ENCODE measurements at places on chromosomes 2 and 18. TPM values are rescaled to one million over a fixed set of nuclear protein-coding genes. Genes with fewer than 3 reads are reported as not detected.

GNAL gene
- total RNA-seq = not detected

UGT1A8 gene
- total RNA-seq = not detected

CD226 gene
- total RNA-seq = 0.88 TPM

RAD51AP2 gene
- not detected for total RNA-seq

GRCh38 chr2:240919161-240919781 is 13.1 kb downstream of the CROCC2 start:
- peaks cover 18% of the 10 kb centered on the region for H3K4me1 ChIP-seq
- no peak overlapping the region for H3K27ac ChIP-seq
- H3K36me3 ChIP-seq = no peaks in the 10 kb centered on the region
- no peak overlapping the region for H3K4me3 ChIP-seq

DNA sequence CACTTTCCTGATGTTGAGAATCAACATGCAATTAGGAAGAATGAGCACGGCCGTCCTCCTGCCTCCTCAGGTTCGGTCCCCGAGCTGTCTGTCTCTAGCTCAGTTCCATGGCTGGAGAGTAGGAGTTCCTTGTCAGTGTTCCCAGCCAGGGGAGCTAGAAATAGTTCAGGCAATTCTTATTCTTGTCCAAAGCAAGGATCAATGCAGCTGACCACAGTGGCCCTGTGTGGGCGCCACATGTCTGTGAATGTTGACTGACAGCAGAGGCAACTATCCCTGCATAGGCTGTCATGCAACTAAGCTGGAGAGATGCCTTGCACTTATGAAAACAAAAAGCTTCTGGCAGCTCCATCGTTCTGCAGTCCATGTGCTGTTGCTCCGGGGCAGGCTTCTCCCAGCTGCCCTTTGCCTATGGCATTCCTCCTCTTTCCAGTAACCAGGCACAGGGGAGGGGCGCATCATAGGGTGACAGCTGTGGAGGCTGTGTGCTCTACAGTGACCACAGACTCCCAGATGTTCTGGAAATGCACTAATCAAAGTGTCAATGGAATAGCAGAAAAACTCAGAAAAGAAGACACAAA is 58.7 kb downstream of the PDCL3 start:
- H3K4me1 ChIP-seq = no peaks in the 10 kb centered on the region
- no peak overlapping the region for H3K4me3 ChIP-seq
- peaks cover 48% of the 10 kb centered on the region for H3K27me3 ChIP-seq
- H3K36me3 ChIP-seq = no peaks in the 10 kb centered on the region
- no peak for DNase-seq
- no peak overlapping the region for H3K27ac ChIP-seq

GRCh38 chr2:140529706-140530105 is 1601.1 kb downstream of the LRP1B start:
- H3K27me3 ChIP-seq = no peaks in the 10 kb centered on the region
- H3K27ac ChIP-seq = no peak overlapping the region
- H3K4me3 ChIP-seq = no peak overlapping the region

DNA sequence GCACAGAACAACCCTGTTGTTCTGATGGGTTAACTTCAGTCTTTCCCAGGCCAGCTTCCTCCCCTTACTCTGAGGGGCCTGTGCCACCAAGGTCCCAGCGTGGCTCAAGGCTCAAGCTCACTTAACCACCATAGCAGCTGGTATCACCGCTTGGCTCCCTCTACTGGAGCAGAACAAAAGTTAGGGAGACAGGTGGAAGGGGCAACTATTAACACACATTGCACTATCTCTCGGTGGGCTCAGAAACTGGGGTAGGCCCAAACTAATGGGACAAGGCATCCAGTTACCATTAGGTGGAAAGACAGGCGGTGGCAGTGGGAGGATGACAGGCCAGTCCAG is 88.7 kb upstream of the ATL2 start:
- H3K27me3 ChIP-seq = peaks cover 28% of the 10 kb centered on the region
- peak; percentile 3 for DNase-seq
- no peak overlapping the region for H3K27ac ChIP-seq
- peaks cover 7% of the 10 kb centered on the region for H3K4me1 ChIP-seq
- H3K36me3 ChIP-seq = no peaks in the 10 kb centered on the region

DNA sequence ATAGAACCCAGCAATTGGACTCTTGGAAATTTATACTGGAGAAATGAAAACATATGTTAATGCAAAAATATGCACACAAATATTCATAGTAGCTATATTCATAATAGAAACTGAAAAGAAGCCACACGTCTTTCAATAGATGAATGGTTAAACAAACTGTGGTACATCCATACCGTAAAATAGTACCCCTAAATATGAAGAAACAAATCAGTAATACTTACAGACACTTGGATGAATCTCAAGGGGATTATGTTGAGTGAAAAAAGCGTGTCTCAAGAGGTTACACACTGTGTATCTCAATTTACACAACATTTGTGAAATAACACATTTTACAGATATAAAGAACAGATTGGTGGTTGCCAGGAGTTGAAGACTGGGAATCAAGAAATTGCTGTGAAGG is 61.1 kb upstream of the ARHGAP15 start:
- no peak for DNase-seq
- no peaks in the 10 kb centered on the region for H3K4me1 ChIP-seq
- no peaks in the 10 kb centered on the region for H3K36me3 ChIP-seq
- no peak overlapping the region for H3K4me3 ChIP-seq
- no peaks in the 10 kb centered on the region for H3K27me3 ChIP-seq
- no peak overlapping the region for H3K27ac ChIP-seq

GRCh38 chr2:6080932-6081753 is 389.0 kb downstream of the SOX11 start:
- H3K27ac ChIP-seq = no peak overlapping the region
- H3K36me3 ChIP-seq = peaks cover 4% of the 10 kb centered on the region
- peaks cover 2% of the 10 kb centered on the region for H3K27me3 ChIP-seq
- H3K4me3 ChIP-seq = peak overlapping the region; percentile 34
- no peak for DNase-seq

DNA sequence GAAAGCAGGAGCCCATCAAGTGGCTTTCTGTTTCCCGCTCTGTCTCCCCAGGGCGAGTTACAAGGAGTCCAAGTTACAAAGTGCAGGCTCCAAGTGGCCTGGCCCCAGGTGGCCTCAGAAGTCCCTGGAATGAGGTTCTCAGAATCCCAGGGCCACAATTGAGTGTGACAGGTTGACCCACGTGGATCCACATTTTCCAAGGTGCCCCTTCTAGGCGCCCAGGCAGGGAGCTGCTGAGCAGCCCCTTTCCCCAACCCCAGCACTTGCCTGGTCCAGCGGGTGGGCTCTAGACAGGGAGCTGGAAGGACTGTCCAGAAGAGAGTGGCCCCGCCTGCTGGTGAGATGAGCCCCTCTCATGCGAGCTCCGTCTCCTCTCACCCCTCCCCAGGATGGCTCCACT is 253.4 kb downstream of the CYP26B1 start:
- no peak for DNase-seq
- H3K4me3 ChIP-seq = no peak overlapping the region
- peaks cover 11% of the 10 kb centered on the region for H3K27me3 ChIP-seq
- peaks cover 19% of the 10 kb centered on the region for H3K36me3 ChIP-seq

GRCh38 chr2:12227941-12228608 is 481.6 kb downstream of the LPIN1 start:
- H3K27ac ChIP-seq = peak overlapping the region; percentile 72
- peaks cover 3% of the 10 kb centered on the region for H3K27me3 ChIP-seq
- peak overlapping the region; percentile 67 for H3K4me3 ChIP-seq

DNA sequence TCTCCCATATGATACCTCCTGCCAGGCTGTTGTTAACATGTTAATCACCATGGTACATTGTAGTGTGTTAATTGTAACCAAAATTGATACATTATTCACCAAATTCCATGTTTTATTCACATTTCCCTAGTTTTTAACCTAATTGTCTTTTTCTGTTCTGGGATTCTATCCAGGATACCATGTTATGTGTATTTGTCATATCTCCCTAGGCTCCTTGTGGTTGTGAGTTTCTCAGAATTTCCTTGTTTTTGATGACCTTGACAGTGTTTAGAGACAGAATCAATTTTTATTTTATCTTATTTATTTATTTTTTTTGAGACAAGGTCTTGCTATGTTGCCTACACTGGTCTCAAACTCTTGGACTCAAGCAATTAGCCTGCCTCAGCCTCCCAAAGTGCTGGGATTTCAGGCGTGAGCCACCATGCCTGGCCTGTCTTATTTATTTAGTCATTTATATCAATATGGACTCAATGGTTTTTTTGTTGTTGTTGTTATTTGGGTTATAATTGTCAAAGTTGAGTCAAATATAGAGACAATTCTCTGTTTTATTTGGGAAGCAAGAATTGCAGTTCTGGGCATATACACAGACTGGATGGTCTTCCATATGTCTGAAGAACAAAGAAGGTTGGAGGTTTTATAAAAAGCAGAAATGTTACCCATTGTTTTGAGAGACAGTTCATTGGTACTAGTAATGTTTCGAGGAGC is 42.6 kb downstream of the INPP4A start:
- H3K36me3 ChIP-seq = no peaks in the 10 kb centered on the region
- no peaks in the 10 kb centered on the region for H3K27me3 ChIP-seq
- DNase-seq = no peak
- H3K27ac ChIP-seq = no peak overlapping the region
- no peak overlapping the region for H3K4me3 ChIP-seq
- H3K4me1 ChIP-seq = peaks cover 16% of the 10 kb centered on the region

DNA sequence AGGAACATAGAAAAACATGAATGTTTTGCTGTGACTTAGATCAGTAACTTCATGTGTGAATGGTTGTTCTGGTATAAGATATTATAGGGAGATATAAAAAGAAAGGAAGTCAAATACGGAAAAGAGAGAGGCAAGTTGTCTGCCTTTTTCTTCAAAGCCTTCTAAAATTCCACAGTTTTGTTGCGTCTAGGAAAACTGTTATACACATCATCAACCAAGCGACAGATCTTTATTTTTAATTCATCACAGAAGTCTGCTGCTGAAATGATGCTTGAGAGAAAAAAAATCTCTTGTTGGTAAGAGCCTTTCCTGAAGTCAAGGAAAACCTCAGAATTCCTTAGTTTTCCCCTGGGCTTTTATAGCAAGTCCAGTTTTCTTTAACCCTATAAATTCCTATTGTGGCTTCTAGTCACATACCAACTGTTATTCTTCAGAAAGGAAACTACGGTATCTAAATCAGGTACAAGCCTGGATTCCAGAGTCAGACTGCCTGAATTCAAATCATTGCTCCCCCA is 36.3 kb upstream of the TANC1 start:
- peaks cover 47% of the 10 kb centered on the region for H3K4me1 ChIP-seq
- H3K4me3 ChIP-seq = no peak overlapping the region
- peak overlapping the region; percentile 43 for H3K27ac ChIP-seq
- no peak for DNase-seq

DNA sequence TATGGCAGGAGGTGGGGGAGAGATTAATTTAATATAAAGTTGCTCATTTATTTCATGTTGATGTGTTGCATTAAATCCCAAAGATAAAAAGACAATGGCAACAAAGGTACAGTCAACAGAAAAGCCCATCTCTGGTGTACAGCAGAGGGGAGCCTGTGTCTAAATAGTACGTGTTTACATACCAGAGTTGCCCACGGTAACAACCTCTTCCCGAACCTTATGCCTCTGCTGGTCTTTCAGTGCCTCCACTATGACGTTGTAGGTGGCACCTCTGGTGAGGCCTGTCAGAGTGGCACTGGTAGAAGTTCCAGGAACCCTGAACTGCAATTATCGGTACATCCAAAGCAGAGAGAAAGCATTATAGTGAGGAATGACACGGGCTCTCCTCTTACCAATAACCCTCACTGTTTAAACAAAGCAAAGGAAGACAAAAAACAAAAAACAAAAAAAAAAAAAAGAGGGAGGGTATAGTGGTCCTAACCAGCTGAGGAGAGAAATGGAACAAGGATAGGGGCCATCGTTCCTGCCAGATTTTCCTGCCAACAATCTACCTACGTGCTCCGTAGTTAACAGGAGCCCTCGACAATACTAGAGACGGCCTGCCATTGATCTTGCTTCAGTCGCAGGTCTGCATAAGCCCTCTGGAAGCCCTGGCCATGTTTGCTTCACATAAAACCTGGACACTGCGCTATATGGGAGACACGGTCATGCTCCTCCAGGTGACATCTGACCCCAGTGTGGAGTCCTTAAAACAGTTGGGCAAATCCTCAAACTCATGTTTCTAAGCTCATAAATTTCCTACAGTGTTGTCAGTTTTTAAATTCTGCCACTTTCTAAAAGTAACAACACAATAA is 58.5 kb downstream of the ATIC start:
- H3K4me1 ChIP-seq = peaks cover 56% of the 10 kb centered on the region
- peak overlapping the region; percentile 78 for H3K27ac ChIP-seq
- DNase-seq = no peak

DNA sequence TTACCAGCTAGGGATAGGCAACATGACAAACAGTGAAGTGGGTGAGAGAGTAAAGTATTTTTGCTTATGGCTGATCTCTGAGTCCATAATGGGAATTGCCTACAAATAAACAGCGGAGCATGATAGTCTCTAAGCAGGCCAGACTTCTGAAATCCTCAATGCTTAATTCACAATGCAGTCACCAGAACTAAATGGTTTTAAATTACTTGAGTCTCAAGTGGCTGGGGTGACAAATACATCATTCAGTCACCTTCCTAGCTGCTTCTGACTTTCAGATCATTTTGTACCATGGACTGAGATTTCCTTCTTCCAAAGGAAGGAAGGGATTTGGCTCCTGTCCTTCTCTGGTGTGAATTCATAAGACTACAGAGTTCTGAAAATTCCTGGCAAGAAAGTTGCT is 82.8 kb upstream of the RMP24 start:
- H3K27ac ChIP-seq = no peak overlapping the region
- H3K36me3 ChIP-seq = no peaks in the 10 kb centered on the region
- no peak for DNase-seq
- H3K27me3 ChIP-seq = peaks cover 2% of the 10 kb centered on the region
- 0 out of 2 replicates have a peak, but pooled peaks cover 4% of the 10 kb centered on the region for H3K4me1 ChIP-seq

- peaks cover 77% of the 10 kb centered on the region for H3K4me1 ChIP-seq
- no peaks in the 10 kb centered on the region for H3K36me3 ChIP-seq
- no peak overlapping the region for H3K27ac ChIP-seq
- no peak for DNase-seq
- H3K4me3 ChIP-seq = no peak overlapping the region
- H3K27me3 ChIP-seq = no peaks in the 10 kb centered on the region
Observed at GRCh38 chr2:200762127-200762526, 49.6 kb upstream of the BZW1 start.

DNA sequence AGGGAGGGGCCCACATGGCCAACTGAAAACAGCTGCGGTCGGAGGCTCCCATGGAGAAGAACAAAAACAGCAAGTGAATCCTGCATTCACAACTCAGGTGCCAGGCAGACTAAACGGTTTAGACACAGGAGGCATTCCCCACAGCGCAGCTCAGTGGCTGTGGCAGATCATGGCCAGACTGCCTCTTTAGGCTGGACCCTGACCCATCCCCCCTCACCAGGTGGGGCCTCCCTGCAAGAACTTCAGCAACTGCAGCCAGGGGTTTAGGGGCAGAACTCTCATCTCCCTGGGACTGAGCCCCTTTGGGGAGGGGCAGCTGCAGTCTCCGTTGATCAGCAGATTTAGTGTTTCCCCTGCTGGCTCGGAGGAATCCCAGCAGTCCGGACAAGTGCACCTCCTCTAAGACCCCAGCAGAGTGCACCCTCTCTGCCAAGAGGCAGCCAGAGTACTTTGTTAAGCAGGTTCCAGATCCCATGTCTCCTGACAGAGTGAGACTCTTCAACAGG is 346.7 kb downstream of the SS18 start:
- no peaks in the 10 kb centered on the region for H3K4me1 ChIP-seq
- H3K27ac ChIP-seq = no peak overlapping the region
- no peaks in the 10 kb centered on the region for H3K27me3 ChIP-seq
- no peaks in the 10 kb centered on the region for H3K36me3 ChIP-seq
